ENCODE measurements at places on chromosomes 13 and 19. TPM values are rescaled to one million over a fixed set of nuclear protein-coding genes. Genes with fewer than 3 reads are reported as not detected.
A peak's percentile ranks its signal among the peaks of the same experiment; 100 is the strongest.

GRCh38 chr13:90015565-90016507 is 1331.7 kb upstream of the MIR17HG start:
- DNase-seq, result no peak

DNA sequence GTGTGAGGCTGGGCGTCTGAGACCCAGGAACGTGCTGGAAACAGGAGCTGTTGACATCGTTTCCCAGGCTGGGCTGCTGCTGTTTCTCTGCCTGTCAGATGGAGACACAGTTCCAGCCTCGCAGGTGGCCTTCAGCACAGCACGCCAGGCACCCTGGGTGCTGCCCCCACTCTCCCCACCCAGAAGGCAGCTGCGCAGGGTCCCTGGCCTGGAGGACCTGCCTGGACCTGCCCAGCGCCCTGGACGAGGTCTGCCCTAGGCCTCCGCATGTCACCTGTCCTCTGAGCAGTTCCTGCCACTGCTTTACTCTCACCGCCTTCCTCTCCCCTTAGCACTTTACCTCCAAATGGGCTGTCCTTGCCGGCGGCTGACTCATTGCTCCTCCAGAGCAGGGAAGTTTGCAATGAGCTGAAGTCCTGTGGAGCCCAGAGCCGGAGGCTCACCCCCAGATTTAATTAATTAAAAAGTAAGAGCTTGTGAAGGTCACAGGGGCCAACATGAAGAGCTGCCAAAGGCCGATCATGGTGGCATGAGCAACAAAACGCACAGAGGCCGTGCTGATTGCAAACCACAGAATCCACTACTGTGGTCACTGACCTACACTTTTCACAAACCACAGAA is 32.2 kb downstream of the C13orf46 start:
- no peak for DNase-seq

GRCh38 chr13:48542581-48543341 is 9.9 kb upstream of the RCBTB2 start:
- peak; percentile 2 for DNase-seq

Gene FCER2
- total RNA-seq, result 0.18 TPM

DNA sequence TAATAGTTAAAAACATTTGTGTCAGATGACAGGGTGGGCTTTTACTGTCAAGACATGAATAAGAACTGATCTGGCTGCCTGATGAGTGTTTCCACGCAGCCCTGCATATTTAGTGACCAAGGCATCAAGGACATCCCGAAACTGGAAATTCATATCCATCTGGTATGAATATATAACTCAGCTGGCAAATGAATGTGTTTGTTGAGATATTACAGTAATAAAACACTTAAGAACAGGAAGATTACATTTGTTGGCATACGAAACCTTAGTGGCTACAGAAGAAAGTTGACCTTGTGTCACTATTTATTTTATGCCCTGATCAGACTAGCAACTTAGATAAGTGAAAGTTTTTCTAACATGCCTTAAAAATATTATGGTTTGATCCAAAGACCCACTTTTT is 32.8 kb downstream of the RAP2A start:
- no peak for DNase-seq

DNA sequence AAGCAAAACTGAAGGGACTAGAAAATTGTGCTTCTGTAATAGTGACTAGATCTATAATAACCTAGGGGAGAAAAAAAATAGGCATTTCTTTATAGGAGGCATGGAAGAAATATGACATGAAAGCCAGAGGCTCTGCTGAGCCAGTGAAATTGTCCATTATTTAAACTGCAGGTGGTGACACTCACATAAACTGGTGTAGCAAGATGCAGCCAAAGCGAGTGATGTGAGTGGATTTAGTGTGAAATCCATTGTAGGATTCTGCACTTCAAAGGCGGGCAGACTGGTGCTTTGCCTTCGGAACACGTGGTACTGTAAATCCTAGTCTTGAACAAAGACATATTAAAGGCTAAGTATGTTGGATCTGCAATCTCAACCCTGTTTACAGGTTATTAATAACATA is 361.9 kb downstream of the TBC1D4 start:
- no peak for DNase-seq

DNA sequence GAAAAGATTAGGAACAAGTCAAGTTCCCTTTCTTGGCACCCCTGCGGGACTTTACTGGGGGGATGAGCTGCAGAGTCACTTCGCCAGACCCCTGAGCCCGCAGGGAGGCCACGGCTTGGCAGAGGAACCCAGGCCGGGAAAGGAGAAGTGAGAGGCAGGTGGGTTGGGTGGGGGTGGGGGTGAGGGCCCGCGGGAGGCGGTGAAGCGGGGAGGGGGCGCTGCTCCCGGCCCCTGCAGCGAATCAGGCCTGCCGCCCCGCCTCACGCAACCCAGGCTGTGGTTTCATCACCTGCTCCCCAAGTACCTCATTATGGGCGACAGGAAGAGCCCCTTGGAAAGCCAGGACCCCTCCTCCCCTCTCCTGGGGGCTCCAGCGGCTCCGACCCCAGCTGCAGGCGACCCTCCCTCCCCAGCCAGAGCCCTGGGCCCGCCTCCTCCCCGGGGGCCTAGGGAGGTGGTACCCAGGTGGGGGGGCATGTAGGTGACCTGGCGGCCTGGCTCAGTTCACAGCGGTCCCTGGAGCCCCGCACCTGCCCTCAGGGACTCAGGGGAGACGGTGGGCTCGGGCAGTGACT is 9.5 kb downstream of the MEF2B start:
- DNase-seq, result no peak

- no peak for DNase-seq
Measured at GRCh38 chr13:57673197-57673596, 41.7 kb downstream of the PCDH17 start.

GRCh38 chr13:112721198-112722104 is 31.6 kb downstream of the ATP11A start:
- DNase-seq, result no peak

DNA sequence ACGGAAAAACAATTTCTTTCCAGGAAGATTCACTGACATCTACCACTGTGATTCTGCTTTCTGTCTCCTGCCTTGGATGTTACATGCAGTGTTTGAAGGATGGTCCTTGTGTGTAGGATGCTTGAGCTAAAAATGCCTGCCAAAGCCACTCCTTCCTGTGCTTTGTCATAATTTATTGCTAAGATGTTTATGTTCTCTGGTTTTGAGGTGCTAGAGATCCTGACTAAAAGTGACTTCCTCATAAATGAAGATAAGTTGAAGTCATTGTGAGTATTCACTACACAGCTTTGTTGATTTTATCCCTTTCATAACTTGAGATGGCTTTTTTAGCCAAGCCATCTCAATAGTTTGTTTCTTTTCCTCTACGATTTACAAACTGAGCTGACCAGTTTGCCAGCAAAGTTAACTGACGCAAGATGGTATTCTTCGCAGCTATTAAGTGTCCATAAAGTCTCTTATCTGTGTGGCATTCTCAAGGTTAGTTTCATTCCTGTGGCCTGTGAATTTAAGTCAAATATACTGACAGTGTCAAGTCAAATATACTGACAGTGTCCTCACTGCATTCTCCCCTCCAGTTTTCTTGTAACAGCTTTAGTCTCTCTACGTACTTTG is 15.7 kb upstream of the FBXL3 start:
- DNase-seq, result no peak

Gene ZNF471
- total RNA-seq, result 28.3 TPM

DNA sequence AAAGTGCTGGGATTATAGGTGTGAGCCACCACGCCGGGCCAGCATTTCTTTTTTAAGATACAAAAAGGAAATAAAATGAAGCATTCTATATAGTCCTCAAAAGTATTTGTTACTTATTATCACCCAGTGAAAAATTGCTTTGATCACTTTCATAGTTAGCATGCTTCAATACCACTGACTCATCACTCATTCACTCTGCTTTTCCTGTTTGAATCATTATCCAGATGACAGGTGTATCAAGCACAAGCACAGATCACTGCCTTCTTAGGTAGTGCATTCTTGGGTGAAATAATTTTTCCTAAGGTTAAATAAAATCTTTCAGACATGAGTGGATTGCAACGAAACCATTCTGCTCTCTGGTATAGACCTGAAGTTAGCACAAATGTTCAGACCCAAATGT is 35.8 kb upstream of the SPART start:
- no peak for DNase-seq

Gene WDR87
- not detected for total RNA-seq
